CD4-positive, alpha-beta T cell treated with Interleukin-17A for 4 hours (primary cell): ENCODE measurements at places on chromosomes 13 and 19.

GRCh38 chr19:12723381-12723640 lies 421 bp downstream of the TNPO2 start:
- no peak for DNase-seq

GRCh38 chr13:51006067-51006845 lies 96.7 kb downstream of the RNASEH2B start:
- DNase-seq, result no peak

DNA sequence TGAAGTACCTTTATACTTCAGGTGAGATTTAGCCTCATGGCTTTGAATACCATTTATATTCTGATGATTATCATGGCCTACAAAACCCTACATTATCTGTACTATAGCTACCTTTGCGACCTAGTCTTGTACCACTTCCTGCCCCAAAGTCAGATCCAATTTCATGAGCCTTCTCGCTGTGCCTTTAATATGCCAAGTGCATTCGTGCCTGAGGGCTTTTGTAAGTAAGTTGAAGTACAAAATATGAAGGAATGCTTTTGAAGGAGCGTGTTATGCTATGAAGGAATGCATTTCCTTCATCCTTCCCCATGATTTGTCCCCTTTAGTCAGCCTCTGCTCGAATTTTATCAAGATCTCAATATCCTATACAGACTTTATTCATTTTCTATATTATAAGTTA lies 9.2 kb upstream of the RASL11A start:
- no peak for DNase-seq

- no peak for DNase-seq
Measured at GRCh38 chr13:26678796-26679195, 81.8 kb downstream of the GPR12 start.

GRCh38 chr19:39389631-39390414 lies 1.1 kb downstream of the PAF1 start:
- DNase-seq, result no peak

DNA sequence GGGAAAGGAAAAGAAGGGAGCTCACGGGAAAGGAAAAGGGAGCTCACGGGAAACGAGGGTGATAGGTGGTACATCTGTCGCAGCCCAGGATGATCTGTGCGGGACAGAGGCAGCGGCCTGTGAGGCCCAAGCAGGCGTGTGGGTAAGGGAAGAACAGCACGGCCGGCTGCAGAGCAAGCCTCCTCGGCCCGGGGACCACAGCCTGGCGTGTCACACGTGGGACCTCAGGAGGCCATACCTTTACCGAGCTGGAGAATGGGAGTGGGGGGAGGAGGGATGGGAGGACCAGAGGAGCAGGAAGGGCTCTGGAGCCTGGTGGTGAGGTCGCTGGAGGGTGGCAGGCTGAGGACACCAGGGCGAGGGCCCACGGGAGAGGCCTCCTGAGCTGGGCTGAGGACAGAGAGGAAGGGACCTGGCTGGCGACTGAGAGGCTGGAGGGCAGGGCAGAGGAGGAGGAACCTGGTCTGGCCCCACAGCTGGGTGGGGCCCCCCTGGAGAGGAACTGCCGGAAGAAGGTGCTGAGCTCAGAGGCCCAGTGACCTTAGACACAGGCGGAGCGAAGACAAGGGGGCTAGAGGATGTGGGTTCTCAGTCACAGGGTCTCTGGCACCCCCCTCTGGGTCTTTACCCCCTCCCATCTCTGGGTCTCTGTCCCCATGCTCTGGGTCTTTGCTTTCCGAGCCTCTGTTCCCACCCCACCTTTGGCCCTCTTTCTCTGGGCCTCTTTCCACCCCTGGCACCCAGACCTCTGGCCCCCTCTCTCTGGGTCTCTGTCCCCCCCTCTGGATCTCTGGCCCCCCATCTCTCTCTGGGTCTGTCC lies 2.9 kb upstream of the FTL start:
- peak; percentile 51 for DNase-seq
